ENCODE measurements at places on chromosomes 2 and 18. TPM values are rescaled to one million over a fixed set of nuclear protein-coding genes. Genes with fewer than 3 reads are reported as not detected.

DSC1 gene
- total RNA-seq, result 0.06 TPM

UCN gene
- total RNA-seq, result 1.6 TPM

VWC2L gene
- not detected for total RNA-seq

GPR39 gene
- not detected for total RNA-seq

MALL gene
- total RNA-seq, result not detected
